Activated CD4-positive, CD25-positive, alpha-beta regulatory T cell (primary cell): ENCODE measurements at places on chromosomes 3 and 15.

- DNase-seq = no peak
These were observed 8.8 kb downstream of the GBE1 start for GRCh38 chr3:81752604-81753003.

DNA sequence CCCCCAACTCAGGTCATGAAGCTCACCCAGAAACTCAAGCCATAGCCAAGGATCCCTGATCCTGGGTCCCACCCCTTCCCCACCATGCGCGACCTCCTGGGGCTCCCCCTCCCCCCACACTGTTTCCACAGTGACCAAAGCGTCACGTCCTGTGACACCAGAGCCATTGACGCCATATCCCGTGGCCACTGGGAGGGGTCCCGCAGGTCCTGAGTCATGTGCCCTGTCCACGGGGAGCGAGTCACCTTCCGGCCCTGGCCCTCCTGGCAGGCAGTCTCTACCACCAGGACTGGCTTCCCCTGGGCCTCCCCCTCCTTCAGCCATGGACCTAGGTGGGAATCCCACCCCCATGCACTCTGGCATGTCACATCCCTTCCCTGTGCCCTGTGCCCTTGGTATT is 15.6 kb downstream of the SEMA3F start:
- DNase-seq = no peak

DNA sequence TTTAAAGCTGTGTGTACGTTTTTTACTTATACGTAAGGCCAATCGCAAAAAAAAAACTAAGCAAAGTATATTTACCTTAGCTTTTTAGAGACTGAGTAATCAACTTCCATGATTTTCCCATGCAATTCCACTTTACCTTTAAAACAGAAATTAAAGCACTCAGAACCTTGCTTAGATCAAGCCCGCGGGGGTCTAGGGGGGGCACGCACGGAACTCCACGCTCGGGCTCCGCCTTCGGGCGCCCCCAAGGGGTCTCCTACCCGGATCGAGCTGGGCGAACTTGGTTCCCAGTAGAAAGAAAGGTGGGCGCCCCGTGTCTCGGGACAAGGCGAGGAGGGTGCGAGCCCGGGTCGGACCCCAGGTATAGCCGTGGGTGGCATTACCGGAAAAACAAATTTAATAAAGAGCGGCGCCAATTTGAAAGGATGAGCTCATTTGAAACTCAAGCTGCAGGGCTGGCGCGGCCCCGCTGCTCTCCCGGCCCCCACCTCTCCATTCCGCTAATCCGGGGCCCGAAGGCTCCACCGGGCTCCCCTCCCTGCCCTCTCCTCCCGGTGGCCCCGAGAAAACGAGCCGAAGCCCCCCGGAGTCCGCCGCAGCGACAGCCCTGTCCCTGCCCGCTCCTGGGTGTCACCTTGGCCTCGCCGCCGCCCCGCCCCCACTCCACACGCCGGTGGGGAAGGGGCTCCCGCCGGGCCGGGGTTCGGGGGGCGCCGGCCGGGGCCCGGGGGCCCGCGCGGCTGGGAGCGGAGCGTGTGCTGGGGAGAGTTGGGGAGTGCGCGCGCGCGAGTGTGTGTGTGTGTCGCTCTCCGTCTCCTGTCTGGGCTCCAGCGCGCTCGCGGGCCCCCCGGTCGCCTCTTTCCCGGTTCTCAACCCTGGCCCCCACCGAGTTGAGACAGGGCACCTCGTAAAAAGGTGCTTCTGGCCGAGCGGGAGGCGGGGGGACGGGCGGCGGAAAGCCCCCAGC is 1.5 kb downstream of the IGF2BP2 start:
- DNase-seq = no peak

GRCh38 chr3:52401021-52401420 is 43.9 kb downstream of the SEMA3G start:
- no peak for DNase-seq

DNA sequence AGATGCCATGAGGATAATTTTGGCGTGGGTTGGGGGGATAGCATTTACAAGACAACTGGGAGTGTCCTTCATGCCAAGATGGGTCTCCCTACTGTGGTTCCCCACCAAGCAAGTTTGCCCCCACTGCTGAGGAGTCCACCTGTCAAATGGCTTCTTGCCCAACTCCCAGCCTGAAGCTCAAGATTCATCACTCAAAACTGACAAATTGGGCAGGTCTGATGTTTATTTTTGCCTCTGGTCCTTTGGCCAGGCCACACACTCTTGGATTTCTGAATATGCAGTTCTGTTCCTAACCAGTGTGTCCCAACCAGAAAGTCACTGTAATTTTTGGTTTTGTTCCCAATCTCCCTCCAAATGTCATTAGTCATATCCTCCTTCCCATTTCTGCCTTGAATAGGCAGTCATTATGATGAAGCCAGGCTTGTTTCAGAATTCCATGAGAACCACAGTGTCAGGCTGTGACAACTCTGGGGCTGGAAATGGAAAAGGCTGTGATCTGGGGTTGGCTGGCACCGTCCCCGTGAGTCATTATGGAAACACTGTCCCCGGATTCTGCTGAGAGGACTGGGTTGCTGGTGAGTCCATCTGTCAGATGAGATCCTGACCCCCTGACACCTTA is 29.3 kb upstream of the MEF2A start:
- no peak for DNase-seq

GRCh38 chr15:76193934-76194333 is 117.3 kb downstream of the ETFA start:
- DNase-seq = no peak

GRCh38 chr3:155441026-155441425 is 147.5 kb upstream of the STRIT1 start:
- no peak for DNase-seq

- DNase-seq = no peak
These were observed 7.8 kb upstream of the CPA3 start for GRCh38 chr3:148857316-148857715.

GRCh38 chr15:74795966-74796625 is 14.2 kb downstream of the CSK start:
- DNase-seq = no peak
